DMS 273 treated with DMSO at 0.1 percent for 48 hours (cell line): ENCODE measurements at places on chromosomes 6 and 20.

- no peak for DNase-seq
Measured at GRCh38 chr6:36118550-36119107, 11.7 kb upstream of the MAPK13 start.

- no peak for DNase-seq
Measured at GRCh38 chr20:31846793-31847138, 1.4 kb upstream of the FOXS1 start.

DNA sequence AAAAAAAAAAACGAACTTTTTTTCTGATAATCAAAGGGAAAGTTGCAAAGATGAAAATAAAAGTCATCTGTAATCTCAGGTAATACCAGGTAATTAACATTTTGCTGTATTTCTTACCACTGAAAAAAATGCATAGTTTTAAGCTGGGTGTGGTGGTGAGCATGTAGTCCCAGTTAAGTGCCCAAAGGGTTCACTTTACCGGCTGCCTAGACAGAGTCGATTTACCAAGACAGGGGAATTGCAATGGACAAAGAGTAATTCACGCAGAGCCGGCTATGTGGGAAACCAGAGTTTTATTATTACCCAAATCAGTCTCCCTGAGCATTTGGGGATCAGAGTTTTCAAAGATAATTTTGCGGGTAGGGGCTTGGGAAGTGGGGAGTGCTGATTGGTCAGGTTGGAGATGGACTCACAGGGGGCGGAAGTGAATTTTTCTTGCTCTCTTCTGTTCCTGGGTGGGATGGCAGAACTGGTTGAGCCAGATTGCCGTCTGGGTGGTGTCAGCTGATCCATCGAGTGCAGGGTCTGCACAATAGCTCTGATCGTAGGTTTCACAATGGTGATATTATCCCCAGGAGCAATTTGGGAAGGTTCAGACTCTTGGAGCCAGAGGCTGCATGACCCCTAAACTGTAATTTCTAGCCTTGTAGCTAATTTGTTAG lies 51.9 kb downstream of the RPF2 start:
- DNase-seq: no peak

GRCh38 chr6:13762611-13763441 lies 51.2 kb upstream of the RANBP9 start:
- DNase-seq: no peak

DNA sequence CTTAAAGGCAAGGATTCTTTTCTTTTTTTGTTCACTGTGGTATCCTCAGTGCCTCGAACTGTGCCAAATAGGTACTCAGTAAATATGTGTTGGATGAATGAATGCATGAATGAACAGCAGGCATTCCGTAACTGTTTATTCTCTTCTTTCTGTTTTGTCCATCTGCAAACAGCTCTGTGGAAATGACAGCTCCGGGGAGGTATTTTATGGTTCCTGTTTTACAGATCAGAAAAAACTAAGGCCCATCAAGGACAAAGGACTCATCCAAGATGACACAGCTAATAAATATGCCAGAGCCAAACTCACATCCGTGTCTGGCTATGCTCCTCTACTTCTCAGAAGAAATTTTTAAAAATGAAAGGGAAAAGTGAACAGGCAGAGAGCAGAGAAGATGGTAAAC lies 21.0 kb downstream of the JPH2 start:
- DNase-seq: no peak

DNA sequence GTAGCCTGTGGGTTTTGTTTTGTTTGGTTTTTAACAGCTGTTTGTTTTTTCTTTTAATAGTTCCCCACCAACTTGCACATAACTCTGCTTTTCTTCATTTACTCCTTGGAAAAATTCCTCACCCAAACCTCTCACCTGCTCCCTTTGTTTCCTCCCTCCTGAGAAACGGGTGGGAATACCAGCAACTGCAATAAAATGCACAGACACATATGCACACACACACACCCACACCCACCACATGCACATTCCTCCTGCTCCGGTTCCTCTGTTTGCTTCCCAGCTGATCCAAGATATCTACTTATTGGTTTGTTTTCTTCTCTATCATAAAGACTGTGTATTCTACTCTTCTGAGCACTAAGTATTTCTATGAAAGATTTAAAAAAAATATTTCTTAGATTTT lies 161.1 kb upstream of the EPHA7 start:
- DNase-seq: no peak

GRCh38 chr6:151679081-151679480 lies 128.4 kb upstream of the ESR1 start:
- no peak for DNase-seq
